Bone marrow (tissue), 2 donors: ENCODE measurements at places on chromosomes 6 and 20.

DNA sequence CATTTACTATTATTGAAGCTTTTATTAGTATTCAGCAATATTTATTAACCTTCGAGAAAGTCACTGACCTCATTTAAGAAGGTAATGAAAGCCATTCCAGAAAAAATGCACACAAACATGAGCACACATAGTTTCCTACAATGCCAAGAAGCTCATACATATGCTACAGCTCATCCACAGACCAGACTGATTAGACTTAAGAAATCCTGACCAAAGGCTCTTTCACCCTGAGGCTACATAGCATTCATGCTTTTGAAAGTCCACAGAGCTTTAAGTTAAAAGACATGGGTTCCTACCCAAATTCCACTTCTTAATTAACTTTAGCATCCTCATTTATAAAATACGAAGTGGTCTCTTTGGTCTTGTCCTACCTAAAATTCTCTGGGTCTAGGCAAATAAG lies 430.4 kb downstream of the TBC1D32 start:
- no peak for DNase-seq

GRCh38 chr6:87661016-87661415 lies 41.0 kb downstream of the AKIRIN2 start:
- no peak for DNase-seq

DNA sequence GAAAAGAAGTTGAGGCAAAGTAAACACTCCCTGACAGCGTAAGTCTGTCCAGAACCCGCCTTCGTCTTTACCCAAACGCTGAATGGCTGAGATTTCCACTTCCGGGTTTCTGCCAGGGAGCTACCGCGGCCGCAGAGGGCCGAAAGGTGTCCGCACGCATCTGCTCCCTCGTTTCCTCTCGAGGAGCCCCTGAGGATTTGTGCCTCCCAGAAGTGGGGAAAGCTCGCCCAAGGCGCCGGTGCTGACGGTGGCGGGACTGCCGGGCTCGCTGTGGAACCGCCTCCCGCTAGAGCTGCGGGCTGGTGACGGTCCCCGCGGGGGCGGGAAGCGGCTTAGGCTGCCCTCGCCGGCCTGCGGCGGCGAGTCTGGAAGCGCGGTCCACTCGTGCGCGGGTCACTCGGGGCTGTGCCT lies 1760.2 kb upstream of the DEFB115 start:
- no peak for DNase-seq

DNA sequence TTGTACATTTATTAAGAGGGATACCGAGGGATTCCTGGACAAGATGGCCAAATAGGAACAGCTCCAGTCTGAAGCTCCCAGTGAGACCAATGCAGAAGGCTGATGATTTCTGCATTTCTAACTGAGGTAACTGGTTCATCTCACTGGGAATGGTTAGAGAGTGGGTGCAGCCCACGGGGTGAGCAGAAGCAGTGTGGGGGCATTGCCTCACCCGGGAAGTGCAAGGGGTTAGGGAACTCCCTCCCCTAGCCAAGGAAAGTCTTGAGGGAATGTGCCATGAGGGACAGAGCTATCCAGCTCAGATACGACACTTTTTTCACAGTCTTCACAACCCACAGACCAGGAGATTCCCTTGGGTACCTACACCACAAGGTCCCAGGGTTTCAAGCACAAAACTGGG lies 10.7 kb upstream of the TAAR2 start:
- no peak for DNase-seq

DNA sequence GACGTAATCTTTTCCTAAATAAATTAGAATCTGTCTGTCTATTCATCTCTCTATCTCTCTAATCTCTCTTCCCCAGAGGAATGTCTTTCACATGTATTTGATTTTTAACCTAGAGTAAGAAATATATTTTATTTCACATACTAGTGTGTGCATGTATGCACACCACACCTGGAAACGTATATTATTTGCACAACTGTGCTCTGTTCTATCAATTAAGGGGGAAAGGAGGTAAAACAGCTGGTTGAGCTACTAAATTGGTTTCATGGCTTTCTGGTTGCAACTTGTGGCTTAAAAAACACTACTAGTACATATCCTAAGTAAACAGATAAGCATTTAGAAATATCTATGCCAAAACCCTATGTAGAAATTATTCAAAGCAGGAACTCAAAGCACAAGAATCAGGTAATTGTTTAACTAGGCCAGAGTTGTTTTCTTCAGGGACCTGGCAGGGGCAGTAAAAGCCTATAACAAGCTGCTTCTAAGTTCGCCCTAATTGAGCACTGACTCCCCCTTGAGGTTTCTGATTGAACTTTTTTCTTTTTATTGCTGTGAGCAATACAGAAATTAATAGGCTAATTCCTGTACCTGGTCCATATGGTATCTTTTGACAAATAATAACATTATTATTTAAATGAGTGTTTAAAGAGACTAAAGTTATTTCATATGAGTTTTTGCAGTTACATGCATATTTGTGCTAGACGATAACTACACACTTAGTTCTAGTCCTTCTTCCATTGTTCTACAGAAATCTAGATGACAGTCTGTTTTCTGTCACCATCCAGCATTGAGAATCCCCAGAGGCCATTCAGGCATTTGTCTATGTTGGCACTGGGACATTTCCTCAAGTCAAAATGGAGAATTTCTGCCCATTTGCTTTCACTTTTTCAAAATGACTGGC lies 88.6 kb downstream of the MCHR2 start:
- DNase-seq: no peak

DNA sequence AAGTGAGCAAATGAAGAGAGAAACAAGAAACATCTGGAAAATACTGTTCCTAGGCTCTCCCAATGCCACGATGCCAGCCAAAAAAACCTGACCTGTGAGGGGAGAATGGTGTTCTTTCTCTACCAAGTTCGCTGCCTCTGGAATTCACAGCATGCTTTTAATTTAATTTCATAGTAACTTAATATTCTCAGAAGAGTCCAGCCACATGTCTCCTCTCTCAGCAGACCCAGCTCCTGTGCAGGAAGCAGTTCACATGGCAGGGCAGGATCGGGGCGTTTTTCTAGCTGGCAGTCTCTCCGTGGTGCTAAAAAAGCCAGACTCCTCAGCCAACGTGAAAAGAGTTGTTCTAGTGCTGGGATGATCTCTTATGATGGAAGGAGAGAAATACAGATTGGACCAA lies 57.5 kb downstream of the BFSP1 start:
- no peak for DNase-seq

DNA sequence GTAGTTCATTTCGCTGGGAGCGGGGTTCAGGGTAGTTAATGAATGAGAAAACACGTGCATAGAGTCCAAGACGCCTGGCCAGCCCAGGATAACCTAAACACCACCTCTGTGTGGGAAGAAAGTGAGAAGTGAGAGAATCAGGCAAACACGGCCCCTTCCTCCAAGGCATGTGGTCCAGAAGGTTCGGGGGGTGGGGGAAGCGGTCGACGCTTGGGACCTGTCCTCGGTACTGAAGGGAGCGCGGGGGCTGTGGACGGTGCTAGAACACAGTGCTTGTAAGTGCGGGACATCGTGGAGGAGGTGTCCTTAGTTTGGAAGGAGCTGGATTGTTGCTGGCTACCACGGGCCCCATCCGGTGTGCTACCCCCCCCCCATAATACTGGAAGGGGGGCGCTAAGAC lies 1.7 kb upstream of the VSTM2L start:
- no peak for DNase-seq

DNA sequence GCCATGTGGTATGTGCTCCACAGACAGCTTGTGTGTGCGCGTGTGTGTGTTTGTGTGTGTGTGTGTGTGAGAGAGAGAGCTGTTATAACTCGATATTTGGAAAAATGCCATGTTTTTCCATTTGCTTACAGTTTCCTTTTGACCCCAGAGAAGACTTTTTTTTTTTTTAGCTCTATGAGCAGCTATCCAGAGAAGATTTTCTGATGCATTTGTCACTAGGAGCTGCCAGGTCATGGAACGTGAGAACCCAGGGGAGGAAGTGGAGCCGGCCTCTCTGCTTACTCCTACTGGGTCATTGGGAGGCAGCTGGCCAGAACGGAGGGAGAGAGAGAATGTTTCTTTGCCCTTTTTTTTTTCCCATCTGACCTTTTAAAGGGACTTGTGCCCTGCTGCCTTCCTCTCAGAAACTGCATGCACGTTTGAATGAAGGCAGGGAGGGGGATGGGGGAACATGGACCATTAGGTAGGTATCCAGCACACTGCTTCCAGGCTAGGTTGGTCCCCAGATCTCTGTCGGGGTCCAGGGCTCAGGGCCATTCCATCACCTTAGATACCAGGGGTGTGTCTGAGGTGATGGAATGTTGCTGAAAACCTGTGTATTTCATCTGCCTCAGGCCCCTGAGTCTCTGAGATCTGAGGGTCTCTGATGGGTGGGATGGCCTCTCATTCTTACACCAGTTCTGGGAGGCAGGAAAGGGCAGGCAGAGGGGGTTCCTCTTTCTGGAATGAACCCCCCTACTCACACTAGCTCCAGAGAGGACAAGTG lies 11.2 kb upstream of the MRPS18A start:
- DNase-seq: no peak

- DNase-seq: peak; percentile 27
Observed at GRCh38 chr6:33428224-33428965, 8.5 kb downstream of the SYNGAP1 start.

GRCh38 chr6:26335231-26335630 lies 29.8 kb upstream of the BTN3A2 start:
- no peak for DNase-seq

DNA sequence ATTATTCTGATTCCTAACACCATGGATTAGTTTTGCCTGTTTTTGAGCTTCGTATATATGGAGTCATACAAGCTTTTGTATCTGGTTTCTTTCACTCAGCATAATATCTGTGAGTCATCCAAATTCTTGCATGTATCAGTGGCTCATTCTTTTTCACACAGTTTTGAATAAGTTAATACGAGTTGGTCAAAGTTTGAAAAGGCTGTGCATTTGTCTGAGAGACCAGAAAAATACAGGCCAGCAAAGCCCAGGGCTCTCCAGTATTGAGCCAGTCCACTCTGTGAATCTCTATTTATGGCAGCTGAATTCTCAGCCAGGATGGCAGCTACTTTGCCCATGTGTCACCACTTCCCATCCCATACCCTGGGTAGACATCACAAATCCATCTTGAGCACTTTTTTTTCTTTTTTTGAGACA lies 7.2 kb upstream of the CHMP4B start:
- DNase-seq: no peak

DNA sequence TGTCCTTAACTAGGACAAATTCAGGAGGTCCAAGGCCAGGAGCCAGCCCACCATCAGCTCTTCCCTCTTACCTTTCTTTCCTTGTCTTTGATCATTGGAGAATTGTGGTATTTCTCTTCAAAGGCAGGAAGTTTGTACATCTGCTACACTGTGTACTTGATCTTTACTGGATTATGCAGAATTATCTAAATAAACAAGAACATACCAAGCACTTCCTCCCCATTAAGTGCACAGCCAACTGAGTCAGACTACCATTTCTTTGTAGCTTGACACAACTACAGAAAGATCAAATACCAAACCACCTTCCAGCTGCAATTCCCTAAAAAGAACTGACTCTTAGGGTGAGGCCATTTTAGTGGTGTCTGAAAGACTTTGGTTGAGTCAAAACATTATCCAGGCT lies 195.1 kb downstream of the HDGFL1 start:
- no peak for DNase-seq

DNA sequence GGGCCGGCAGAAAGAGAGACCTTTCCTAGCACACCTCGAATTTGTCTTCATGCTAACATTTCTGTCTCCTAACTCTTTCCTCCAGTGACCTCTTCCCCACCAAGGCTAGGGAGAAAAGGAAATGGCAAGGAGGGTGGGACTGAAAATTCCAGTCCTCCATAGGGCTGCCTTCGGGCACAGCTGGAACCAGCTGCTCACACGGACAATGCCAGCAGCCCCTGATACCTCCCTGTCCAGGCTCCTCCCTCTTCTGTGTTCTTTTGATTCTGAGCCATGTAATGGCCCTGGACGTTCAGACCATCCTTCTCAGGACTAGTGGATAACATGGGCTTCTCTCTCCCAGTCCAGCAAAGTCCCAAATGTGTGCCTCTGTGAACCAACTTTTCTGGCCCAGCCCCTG lies 29.1 kb upstream of the PHACTR3 start:
- DNase-seq: no peak

DNA sequence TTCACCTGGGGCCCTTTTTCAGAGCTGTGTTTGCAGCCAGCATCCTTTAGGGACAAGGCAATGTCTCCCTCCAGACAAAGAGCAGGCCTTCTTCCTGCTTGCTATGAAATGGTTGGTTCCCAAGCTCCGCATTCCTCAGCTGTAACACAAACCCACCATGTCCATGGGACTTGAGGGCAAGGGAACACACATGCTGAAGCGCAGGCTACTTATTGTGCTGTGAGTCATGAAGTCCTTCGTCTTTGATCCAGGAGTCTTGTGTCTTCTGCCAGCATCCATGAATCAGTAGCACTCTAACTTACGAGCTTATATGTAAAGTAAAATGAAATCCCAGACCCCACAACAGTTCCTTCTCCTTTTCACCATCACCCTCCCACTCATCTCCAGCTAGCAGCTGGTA lies 59.0 kb downstream of the ANKRD60 start:
- no peak for DNase-seq

DNA sequence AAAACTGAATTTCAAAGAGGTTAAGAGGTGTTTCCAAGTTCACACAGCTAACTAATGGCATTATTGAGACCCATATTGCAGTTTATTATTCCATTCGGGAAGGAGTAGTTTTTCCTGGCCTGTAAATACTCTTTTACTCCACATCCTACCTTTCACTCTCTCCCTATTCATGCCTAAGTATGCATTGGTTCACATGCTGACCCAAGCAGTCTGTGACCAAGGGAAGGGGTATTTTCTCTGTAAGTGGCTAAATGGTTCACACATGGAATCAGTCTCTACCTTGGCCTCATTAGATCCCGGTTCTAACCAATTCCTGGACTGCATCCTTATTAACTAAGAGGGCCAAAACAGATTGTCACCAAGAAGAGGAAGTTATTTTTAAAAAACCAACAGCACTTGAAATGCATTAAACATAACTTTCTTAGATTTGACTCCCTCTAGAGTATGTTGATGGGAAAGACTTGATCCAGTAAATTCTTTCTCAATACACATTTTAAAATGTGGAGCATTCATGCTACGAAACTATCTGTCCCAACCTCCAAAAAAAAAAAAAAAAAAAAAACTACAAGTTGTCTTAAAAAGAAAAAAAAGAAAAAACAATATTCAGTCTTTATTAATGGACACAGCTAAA lies 17.8 kb upstream of the RSPO3 start:
- no peak for DNase-seq

DNA sequence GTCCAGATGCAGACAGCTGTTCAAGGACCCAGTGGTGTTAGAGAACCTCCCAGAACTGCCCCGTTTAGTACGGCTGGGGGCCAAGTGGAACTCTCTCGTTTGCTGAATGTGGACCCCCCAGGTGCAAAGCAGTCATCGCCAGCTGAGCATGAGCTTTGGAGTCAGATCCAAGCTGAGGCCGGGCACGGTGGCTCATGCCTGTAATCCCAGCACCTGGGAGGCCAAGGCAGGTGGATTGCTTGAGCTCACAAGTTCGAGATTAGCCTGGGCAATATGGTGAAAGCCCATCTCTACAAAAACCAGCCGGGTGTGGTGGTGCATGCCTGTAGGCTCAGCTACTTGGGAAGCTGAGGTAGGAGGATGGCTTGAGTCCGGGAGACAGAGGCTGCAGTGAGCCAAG lies 29.7 kb downstream of the FOXC1 start:
- no peak for DNase-seq

- peak; percentile 42 for DNase-seq
Observed at GRCh38 chr20:53708129-53708968, 114.7 kb upstream of the ZNF217 start.
